ENCODE measurements at places on chromosomes 11 and 22. TPM values are rescaled to one million over a fixed set of nuclear protein-coding genes. Genes with fewer than 3 reads are reported as not detected.

SEC14L6 gene
- 17.0 TPM for total RNA-seq

DNA sequence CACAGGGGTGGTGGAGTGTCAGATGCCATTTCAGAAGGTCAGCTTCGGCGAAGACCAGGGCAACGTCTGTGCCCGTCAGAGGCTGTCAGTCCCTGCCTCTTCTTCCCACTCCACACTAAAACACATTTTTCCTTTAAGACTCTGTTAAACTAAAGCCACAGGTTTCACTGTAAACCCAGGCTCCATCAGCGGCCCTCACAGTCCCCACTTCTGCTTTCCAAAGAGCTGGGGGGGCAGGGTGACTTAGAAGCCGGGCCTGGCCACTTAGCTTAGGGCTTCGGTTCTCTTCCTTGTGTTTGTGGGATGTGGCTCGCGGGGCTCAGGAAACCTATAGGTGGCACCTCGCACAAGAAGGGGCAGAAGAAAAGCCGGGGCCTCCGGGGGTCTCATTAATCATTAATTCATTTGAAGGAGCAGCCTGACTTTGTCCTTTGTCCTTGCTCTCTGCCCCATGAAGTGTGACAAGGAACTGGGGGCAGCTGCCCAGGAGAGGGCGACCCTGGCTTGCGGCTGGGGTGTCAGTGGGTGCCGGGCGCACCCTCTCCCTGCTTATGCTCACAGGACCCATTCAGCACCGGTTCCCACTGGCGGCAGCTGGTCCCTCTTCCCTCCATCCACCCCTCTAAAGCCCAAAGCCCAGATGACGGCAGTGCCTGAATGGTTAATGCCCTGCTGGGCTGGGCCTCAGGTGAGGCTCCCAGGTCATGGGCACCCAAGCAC lies 4.1 kb downstream of the SLC25A45 start:
- no peaks in the 10 kb centered on the region for H3K36me3 ChIP-seq
- no peaks in the 10 kb centered on the region for H3K27me3 ChIP-seq
- peaks cover 17% of the 10 kb centered on the region for H3K4me1 ChIP-seq
- DNase-seq: no peak
- no peak overlapping the region for H3K4me3 ChIP-seq
- no peak overlapping the region for H3K27ac ChIP-seq

DNA sequence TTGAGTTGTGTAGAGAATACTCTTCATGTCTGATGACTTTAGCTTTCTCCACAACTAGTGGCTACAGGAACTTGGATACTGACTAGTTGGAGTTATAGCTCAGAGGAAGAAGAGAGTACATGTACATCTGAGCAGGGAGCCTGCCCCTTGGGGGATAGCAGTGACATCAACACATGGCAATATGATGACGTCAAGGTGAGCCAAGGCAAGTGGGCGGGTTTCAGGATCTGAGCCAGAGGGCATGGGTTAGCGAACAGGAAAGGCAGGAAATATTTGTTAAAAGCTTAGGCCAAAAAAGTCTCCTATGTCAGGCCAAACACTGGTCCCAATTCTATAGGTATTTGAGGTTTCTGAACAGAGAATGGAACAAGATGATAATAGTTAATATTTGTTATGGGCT lies 42.0 kb upstream of the HORMAD2 start:
- H3K36me3 ChIP-seq: no peaks in the 10 kb centered on the region
- no peak overlapping the region for H3K4me3 ChIP-seq
- no peak for DNase-seq
- H3K4me1 ChIP-seq: no peaks in the 10 kb centered on the region
- H3K27ac ChIP-seq: no peak overlapping the region

DNA sequence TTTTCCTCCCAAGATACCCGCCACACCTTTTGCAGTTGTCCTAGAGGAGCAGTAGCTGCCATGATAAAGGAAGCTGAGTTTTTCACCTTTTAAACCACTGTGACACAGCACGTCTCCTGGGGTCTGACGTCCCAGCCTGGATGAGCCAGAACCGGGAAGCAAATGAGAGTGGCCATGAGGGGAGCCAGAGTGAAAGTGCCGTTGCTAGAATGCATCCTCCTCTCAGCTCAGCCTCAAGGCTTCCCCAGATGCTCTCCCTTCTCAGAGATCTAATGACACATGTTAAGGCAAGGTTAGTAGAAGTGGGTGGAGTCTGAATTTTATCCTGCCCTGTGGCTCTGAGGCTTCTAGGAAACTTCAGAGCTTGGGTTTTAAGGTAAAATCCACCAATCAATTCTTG lies 23.4 kb upstream of the HTR3A start:
- H3K4me3 ChIP-seq: no peak overlapping the region
- no peak overlapping the region for H3K27ac ChIP-seq
- no peak for DNase-seq
- no peaks in the 10 kb centered on the region for H3K4me1 ChIP-seq

GRCh38 chr11:20278727-20279126 lies 84.8 kb upstream of the HTATIP2 start:
- H3K36me3 ChIP-seq: no peaks in the 10 kb centered on the region
- no peaks in the 10 kb centered on the region for H3K27me3 ChIP-seq
- no peaks in the 10 kb centered on the region for H3K4me1 ChIP-seq
- H3K4me3 ChIP-seq: no peak overlapping the region
- no peak overlapping the region for H3K27ac ChIP-seq

GRCh38 chr11:119130662-119131061 lies 9.3 kb downstream of the HINFP start:
- DNase-seq: no peak
- no peaks in the 10 kb centered on the region for H3K36me3 ChIP-seq
- H3K27ac ChIP-seq: no peak overlapping the region

DNA sequence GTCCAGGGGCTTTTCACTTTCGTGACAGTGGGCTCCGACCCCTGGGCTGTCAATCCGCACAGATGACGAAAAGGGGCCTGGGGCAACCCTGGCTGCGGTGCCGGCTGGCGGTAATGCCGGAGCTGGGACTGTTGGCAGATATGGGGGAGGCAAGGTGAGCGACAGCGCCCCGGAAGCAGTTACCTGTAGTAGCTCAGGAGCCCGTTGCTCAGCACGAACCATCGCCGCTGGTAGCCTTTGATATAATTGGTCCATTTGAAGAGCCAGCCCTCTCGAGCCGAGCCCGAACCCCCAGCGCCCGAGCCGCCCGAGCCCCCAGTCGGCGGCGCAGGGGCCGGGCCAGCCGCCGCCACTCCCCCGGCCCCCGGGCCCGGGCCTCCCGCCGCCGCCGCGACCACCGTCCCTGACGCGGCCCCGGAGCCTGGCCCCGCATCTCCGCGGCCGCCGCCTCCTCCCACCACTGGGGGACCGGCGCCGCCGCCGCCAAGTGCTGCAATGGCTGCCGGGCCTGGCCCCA lies 396 bp downstream of the OSBP start:
- H3K27ac ChIP-seq: peak overlapping the region; percentile 85
- H3K4me3 ChIP-seq: peak overlapping the region; percentile 78
- peaks cover 26% of the 10 kb centered on the region for H3K4me1 ChIP-seq
- no peaks in the 10 kb centered on the region for H3K27me3 ChIP-seq
- DNase-seq: peak; percentile 69

GRCh38 chr11:68970921-68971636 lies 9.7 kb downstream of the MRGPRD start:
- peaks cover 8% of the 10 kb centered on the region for H3K4me1 ChIP-seq
- no peaks in the 10 kb centered on the region for H3K27me3 ChIP-seq
- no peak for DNase-seq

GRCh38 chr11:80281194-80281593 lies 840.4 kb upstream of the TENM4 start:
- H3K27me3 ChIP-seq: no peaks in the 10 kb centered on the region
- no peak overlapping the region for H3K4me3 ChIP-seq
- no peaks in the 10 kb centered on the region for H3K4me1 ChIP-seq
- H3K36me3 ChIP-seq: no peaks in the 10 kb centered on the region
- no peak for DNase-seq

- H3K4me1 ChIP-seq: peaks cover 15% of the 10 kb centered on the region
- peak within 1 kb of the TSS; percentile 98 for H3K27ac ChIP-seq
- H3K27me3 ChIP-seq: no peaks in the 10 kb centered on the region
- DNase-seq: peak; percentile 99
- peak within 1 kb of the TSS; percentile 92 for H3K4me3 ChIP-seq
Observed at GRCh38 chr11:10857709-10858438, at the start of gene ZBED5. TSS of gene ZBED5 (minus strand) at chr11:10858053. CDS start at chr11:10854945, 3,108 bp downstream.

GRCh38 chr11:68998390-68998911 lies 14.6 kb downstream of the MRGPRF start:
- no peak overlapping the region for H3K4me3 ChIP-seq
- DNase-seq: peak; percentile 16
- H3K27me3 ChIP-seq: no peaks in the 10 kb centered on the region
- H3K4me1 ChIP-seq: peaks cover 14% of the 10 kb centered on the region
- H3K27ac ChIP-seq: no peak overlapping the region

GRCh38 chr11:17498475-17498874 lies 21.8 kb upstream of the ABCC8 start:
- H3K4me3 ChIP-seq: no peak overlapping the region
- H3K4me1 ChIP-seq: no peaks in the 10 kb centered on the region
- no peak for DNase-seq
- H3K27ac ChIP-seq: no peak overlapping the region
- H3K27me3 ChIP-seq: no peaks in the 10 kb centered on the region

GRCh38 chr11:75513250-75513649 lies 12.5 kb downstream of the GDPD5 start:
- peaks cover 4% of the 10 kb centered on the region for H3K4me1 ChIP-seq
- H3K27me3 ChIP-seq: no peaks in the 10 kb centered on the region
- no peak overlapping the region for H3K27ac ChIP-seq
- DNase-seq: no peak
- no peaks in the 10 kb centered on the region for H3K36me3 ChIP-seq

GRCh38 chr11:1194977-1195681 lies 27.7 kb upstream of the MUC5B start:
- no peaks in the 10 kb centered on the region for H3K4me1 ChIP-seq
- no peaks in the 10 kb centered on the region for H3K27me3 ChIP-seq
- H3K27ac ChIP-seq: no peak overlapping the region
- no peak overlapping the region for H3K4me3 ChIP-seq
- H3K36me3 ChIP-seq: no peaks in the 10 kb centered on the region

SCGB1A1 gene
- total RNA-seq: not detected

GRCh38 chr11:74316772-74317505 lies 5.5 kb upstream of the P4HA3 start:
- no peaks in the 10 kb centered on the region for H3K4me1 ChIP-seq
- no peak overlapping the region for H3K27ac ChIP-seq
- no peak for DNase-seq

DNA sequence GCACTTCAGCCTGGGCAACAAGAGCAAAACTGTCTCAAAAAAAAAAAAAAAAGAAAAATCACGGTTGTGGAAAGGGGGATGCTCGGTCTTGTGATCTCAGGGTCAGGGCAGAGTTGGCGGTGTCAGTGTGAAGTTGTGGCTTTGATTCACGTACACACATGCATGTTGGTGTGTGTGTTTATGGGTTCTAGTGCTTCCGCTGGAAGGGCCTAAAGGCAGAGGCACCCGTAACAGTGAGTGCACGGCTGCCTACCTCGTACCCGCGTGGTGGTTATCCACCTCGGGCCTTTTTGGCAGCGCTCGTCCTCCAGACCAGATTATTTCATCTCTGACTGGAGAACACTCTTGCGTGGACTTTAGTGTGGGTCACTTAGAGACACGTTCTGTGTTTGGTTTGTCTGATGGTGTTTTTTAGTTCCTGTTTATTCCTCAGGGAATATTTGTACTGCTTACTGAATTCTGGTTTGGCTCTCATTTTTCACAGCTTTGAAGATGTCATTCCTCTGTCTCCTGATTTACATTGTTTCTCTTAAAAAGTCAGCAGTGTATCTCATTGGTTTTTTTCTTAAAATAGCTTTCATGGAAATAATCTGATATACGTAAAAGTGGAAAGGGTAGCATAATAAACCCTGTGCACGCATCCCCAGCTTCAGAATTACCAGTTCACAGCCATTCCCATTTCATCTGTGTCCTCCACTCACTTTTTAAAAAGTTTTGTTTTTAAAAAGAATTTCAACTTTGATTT lies 15.6 kb downstream of the ZBED4 start:
- no peaks in the 10 kb centered on the region for H3K4me1 ChIP-seq
- DNase-seq: no peak
- no peaks in the 10 kb centered on the region for H3K36me3 ChIP-seq
- no peaks in the 10 kb centered on the region for H3K27me3 ChIP-seq
- no peak overlapping the region for H3K4me3 ChIP-seq

DNA sequence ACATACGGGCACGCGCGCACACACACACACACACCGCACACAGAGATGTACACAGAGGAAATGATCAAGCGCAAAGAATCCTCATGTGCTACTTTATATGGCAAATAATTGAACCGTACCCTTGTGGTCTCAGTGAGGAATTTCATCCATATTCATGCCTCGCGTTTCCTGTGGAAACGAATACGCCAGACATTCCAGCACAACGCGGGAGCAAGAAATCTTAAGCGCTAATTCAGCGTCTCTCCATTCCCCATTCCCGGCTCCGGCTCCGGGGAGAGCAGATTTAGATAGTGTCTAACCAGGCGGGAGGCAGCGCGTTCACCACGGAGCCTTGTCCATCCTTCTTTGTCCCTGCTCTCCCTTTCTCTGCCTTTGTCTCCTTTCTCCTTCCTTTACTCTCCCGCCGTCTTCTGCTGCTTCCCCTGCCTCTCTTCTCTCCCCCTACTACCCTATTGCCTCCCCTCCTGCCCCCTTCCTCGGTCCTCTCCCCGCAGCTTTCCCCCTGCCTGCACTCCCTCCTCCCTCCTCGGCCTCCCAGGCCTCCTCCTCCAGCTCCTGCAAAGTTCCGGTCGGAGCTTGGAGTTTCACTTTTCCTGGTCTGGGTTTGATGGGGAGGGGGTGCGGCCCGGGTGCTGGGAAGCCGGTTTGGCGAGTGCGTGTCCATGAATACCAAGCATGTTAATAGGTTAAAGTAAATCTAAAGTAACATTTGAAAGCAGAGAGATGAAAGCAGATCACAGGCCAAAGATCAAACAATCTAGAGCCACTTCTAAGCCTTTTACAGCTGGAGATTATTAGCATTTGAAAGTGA lies 579.3 kb downstream of the BUD13 start:
- DNase-seq: peak; percentile 31
- no peak overlapping the region for H3K27ac ChIP-seq
- no peaks in the 10 kb centered on the region for H3K36me3 ChIP-seq
- no peaks in the 10 kb centered on the region for H3K27me3 ChIP-seq
- H3K4me3 ChIP-seq: peak overlapping the region; percentile 12

DNA sequence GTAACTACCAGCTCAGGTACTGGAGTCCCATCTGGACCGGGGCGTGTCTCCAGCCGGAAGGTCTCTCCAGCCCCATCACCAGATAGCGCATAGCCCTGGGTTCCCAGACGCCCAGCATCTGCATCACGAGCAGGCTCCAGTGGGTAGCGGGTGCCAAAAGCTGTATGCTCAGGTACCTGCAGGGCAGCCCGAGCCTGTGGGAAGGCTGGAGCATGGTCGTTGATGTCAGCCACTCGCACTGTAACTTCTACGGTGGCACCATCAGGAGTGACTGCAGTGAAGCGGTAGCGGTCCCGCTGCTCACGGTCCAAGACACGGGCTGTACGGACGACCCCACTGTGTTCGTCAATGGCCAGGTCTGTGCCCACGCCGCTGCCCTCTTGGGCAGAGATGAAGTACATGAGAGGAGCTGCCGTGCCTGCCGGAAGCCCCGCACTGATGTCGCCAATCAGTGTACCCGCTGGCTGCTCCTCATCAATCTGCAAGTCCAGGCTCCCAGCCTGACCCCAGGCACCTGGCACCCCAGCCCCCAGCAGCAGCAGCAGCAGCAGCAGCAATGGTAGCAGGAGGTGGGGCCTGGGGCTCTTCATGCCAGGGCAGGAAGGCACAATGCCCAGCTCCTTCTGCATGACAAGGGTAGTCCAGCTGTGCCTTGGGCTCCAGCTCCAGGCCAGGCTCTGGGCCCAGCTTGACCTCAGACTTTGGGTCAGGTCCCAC lies 14.5 kb downstream of the DCHS1 start:
- H3K36me3 ChIP-seq: no peaks in the 10 kb centered on the region
- H3K27ac ChIP-seq: no peak overlapping the region
- H3K4me3 ChIP-seq: no peak overlapping the region
